ENCODE measurements at places on chromosomes 13 and 19.

DNA sequence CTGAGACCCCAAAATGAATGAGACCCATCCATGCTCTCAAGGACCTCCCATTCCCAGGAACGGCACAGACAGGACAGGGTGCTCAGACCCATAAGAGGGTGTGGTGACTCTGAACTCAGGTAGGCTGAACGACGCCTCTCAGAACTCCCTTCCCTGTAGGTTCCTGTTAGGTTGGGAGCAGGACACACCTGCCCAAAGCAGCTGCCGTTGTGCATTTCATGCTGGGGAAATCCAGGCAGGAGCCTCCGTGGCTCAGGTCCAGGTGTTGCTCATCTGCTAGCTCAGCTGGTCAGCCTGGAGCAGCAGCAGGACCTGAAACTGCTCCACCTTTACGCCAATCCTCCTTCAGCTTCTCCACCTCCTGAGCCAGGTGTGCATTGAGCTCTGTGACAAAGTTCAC is 19.1 kb upstream of the TEX101 start:
- no peak for DNase-seq

DNA sequence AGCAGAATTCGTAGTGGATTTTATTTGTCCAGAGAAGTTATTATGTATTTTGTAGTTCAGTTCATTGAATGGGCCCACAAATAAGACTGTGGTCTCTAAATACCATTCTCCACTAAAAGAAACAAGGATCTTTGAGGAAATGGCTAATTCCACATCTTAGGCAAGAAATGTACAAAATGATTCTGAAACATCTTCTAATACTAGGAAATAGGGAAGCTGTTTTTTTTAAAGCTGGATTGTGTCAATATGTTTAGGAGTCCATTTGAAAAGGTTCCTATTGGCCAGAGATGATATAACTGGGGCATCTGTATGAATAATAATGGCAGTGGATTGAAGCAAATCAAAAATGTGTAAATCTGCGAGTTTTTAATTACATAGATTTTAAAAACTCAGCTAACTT is 88.5 kb upstream of the SIAH3 start:
- DNase-seq, result no peak

DNA sequence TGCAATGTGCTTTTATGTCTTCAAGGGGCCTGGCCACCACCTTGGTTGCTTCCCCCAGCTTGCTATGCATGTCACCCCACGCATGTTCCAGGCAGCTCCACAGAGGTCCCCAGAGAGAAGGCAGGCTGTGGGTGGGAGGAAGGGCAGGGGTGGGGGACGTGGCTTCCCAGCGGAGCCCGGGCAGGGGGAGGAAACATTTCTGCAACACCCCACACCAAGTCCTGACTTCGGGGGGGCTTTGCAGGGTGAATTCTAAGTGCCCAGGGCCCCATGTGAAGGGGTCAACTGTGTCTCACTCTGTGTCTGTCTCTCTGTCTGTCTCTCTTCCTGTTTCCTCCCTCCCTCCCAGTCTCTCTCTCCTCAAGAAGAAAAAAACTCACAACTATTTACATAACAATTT is 39.6 kb downstream of the LTBP4 start:
- DNase-seq, result no peak

DNA sequence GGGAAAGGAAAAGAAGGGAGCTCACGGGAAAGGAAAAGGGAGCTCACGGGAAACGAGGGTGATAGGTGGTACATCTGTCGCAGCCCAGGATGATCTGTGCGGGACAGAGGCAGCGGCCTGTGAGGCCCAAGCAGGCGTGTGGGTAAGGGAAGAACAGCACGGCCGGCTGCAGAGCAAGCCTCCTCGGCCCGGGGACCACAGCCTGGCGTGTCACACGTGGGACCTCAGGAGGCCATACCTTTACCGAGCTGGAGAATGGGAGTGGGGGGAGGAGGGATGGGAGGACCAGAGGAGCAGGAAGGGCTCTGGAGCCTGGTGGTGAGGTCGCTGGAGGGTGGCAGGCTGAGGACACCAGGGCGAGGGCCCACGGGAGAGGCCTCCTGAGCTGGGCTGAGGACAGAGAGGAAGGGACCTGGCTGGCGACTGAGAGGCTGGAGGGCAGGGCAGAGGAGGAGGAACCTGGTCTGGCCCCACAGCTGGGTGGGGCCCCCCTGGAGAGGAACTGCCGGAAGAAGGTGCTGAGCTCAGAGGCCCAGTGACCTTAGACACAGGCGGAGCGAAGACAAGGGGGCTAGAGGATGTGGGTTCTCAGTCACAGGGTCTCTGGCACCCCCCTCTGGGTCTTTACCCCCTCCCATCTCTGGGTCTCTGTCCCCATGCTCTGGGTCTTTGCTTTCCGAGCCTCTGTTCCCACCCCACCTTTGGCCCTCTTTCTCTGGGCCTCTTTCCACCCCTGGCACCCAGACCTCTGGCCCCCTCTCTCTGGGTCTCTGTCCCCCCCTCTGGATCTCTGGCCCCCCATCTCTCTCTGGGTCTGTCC is 2.9 kb upstream of the FTL start:
- DNase-seq, result peak; percentile 42

DNA sequence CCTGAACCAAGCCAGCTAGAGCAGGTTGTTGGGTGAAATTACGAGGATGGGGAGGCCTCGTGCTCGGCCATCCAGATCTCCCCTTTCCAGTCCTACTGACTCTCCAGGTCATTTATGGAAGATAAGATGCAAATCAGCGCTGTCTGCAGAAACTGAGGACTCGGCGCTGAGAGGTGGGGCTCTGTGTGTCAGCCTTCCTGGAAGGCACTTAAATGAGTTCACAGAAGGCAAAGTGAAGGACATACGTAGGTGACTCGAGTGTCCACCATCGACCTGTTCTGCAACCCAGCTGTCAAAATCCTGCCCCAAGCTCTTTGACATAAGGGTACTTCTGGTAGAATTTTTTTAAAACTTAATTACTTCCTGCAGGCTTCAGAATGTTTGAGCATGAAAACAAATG is 86.4 kb downstream of the RAB20 start:
- DNase-seq, result no peak

- peak; percentile 4 for DNase-seq
Observed at GRCh38 chr19:31054430-31054829, 294.8 kb downstream of the TSHZ3 start.

- no peak for DNase-seq
Observed at GRCh38 chr19:57096685-57097361, 23.0 kb upstream of the USP29 start.

- DNase-seq, result no peak
Observed at GRCh38 chr13:114167426-114167825, 11.6 kb upstream of the CFAP97D2 start.

- no peak for DNase-seq
Observed at GRCh38 chr13:105220881-105221280, 1314.6 kb downstream of the EFNB2 start.

DNA sequence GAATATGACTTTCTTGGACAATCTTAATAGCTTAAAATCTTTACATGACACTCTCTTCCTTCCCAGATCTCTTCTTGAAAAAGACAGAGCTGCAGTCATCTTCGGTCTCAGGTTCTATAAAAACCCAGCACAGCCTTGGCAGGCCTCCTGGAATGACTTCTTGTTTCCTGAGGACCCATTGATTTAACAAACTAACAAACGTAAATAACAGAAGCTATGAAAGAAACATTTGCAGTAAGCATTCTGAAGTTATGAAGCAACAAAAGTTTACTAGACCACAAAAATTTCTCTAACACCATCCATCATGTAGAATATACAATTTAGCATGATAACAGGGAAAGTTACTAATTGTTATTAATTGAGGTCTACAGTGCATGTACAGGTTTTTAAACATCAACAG is 62.8 kb upstream of the STARD13 start:
- DNase-seq, result no peak

GRCh38 chr13:26019251-26019650 is 32.6 kb downstream of the SHISA2 start:
- no peak for DNase-seq

DNA sequence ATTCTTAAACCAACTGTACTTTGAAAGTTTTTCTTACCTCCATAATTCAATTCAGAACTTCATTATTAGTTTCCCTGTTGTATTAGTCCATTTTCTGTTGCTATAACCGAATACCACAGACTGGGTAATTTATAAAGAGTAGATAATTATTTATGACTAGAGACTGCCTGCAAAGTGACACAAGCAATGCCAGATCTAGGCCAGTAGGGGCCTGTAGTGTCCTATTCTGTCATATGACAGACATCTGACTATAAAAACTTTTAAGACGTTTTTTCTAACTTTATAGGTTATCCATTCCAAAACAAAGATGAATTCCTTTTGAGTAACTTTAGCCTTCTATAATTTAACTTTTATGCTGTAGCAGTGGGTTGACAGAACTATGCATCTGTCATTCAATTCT is 2783.8 kb downstream of the PCDH9 start:
- DNase-seq, result no peak

- peak; percentile 42 for DNase-seq
Observed at GRCh38 chr13:113292021-113292862, 4.8 kb upstream of the LAMP1 start.

- no peak for DNase-seq
Observed at GRCh38 chr19:3720349-3720917, 12.2 kb downstream of the TJP3 start.

DNA sequence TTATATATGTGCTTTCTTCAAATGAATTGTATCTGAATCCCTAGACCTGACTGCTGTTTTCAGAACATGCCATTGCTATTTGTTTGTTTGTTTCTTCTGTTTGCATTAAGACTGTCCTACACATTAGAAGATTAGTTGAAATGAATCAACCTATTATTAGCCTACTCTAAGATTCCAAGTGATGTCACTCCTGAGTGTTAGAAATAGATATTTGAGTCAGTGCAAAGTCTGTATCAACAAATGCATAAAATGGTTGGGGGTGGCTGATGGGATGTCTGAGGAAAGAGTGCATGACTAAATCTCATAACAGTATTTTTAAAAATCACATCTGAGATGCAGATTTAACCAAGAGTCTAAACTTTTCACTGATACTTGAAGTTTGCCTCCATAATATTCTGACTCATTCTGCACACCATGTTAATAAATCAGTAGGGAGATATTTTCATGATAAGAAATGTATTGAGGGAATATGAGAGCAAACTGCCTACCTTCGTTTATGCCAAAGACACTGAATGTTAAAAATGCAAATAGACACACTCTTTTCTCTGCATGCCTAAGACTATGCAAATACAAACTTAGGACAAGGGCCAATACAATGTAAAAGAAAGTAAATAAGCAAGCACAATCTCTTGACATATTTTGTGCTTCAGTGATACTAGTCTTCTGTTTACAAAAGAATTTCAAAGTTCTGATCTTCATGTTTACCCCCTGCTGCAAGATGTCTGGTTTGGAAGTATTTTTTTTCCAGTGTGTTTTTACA is 253.3 kb downstream of the LIG4 start:
- no peak for DNase-seq

DNA sequence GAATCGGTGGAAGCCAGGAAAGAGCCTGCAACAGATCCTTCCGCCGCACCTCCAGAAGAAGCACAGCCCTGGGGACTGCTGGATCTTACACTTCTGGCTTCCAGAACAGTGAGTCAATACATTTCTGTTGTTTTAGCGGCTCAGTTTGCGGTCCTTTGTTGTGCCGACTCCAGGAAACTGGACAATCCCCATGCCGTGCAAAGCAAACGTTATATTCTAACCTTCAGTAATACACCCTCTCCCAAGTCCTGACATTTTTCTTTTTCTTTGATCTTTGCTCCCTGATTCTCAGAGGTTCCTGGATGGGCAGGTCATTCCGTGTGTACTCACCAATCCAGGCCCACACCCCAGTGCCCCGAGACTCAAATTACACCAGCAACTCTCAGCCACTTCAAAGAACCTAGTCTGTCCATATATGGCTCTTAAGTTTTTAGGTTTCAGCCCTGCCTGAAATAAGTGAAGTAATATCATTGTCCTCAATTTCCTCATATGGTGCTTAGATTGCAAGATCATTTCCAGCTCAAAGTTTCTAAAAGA is 387.1 kb upstream of the SGCG start:
- no peak for DNase-seq

DNA sequence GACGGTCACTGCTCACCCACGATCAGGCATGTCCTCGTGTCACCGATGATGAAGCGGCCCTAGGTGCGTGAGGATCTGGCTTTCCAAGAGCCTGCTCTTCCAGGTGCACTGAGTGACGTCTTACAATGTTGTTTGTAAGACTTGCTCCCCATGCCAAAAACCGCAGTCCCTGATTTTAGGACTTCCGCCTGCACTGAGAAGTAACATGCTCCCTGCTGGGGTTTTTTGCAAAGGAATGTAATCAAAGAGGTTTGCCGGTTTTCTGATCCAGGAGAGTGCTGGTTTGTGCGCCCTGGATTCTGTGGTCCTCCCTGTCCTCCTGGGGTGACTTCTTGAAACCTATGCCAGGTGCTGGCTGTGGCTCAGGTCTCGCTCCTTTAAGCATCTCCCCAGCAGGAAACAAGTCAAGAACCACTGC is 38.8 kb downstream of the MYO9B start:
- no peak for DNase-seq

DNA sequence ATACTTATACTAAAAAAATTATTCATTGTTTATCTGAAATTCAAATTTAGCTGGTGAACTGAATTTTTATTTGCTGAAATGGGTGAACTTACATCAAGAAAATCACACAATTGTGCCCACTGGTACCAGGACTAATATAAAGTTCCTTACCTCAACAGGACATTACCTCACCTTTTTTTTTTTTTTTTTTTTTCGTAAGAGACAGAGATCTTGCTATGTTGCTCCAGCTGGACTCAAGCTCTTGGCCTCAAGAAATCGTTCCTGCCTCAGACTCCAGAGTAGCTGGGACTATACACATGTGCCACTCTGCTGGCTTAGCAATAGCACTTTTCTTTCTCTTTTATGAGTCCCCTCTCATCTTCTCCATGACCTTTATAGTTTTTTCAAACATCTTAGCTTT is 22.5 kb upstream of the NDFIP2 start:
- DNase-seq, result no peak

GRCh38 chr13:42798118-42798517 is 16.7 kb downstream of the FAM216B start:
- DNase-seq, result no peak

- no peak for DNase-seq
Observed at GRCh38 chr19:34241513-34242337, 12.6 kb upstream of the GARRE1 start.

- no peak for DNase-seq
Observed at GRCh38 chr19:2517881-2518601, 42.1 kb downstream of the GADD45B start.

GRCh38 chr19:34135054-34135800 is 37.1 kb upstream of the LSM14A start:
- DNase-seq, result no peak

DNA sequence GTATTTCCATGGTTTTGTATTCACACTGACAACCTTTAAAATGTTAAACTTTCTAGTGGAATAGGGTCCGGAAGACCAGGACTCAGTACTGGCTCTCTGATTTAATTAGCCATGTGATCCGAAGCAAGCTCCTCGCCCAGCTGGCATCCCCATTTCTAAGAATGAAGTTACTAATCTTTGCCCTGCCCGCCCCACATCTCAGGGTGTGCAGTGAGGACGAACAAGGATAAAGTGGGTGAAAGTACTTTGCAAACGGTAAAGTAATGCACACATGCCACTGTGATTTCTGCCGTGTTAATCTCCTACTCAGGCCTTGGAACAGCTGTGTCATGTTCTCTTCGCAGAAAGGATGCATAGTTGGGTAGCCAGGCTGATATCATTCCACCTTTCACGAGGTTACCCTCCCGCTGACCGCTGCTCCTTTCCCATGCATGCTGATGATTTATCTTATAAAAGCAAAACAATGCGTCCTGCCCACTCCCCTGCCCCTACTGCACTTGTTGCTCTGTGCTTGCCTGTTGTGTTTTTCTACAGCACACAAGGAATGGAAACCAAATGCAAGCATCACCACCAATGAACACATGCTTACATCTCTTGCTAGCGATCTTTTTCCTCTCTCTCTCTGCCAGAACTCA is 539.0 kb downstream of the EFNB2 start:
- DNase-seq, result no peak

GRCh38 chr19:45097776-45098520 is 5.0 kb downstream of the PPP1R37 start:
- no peak for DNase-seq

Measured in T-helper 2 cell treated with Interferon-gamma antibody and Interleukin-4, amounts not matched to agents 5 μg/mL and 100 μg/mL, for 36 hours (primary cell).